Stimulated activated naive B cell treated with anti-CD40 and anti-IgM and Interleukin-4, amounts not matched to agents 10 μg/mL and 1 μg/mL and 100 μg/mL, for 72 hours (primary cell): ENCODE measurements at places on chromosomes 6 and 20.

DNA sequence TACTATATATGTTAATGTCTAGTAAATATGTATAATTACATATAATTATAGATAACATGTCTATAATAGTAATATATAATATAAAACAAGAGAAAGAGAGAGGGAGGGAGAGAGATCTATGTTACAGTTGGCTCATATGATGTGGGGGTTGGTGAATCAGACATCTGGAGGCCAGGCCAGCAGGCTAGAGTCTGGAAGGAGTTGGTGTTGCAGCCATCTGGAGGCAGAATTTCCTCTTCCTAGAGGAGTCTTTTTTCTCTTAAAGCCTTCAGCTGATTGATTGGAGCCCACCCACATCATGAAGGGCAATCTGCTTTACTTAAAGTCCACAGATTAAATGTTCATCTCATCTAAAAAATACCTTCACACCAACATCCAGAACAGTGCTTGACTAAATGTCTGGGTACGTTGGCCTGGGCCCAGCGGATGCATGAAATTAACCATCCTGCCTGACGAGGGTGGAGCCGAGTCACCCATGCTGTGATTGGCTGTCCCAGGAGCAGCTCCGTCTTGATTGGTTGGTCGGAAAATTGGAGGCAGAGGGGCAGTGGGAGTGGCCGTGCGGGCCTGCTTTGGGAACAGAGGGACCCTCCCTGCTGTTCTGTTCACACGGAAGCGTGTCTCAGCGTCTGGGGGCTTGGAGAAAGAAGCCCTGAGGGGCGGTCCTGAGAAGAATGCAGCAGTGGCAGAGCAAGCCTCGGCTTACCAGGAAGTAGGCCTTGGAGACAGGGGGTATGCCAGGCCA is 392.4 kb downstream of the QKI start:
- no peak for DNase-seq

DNA sequence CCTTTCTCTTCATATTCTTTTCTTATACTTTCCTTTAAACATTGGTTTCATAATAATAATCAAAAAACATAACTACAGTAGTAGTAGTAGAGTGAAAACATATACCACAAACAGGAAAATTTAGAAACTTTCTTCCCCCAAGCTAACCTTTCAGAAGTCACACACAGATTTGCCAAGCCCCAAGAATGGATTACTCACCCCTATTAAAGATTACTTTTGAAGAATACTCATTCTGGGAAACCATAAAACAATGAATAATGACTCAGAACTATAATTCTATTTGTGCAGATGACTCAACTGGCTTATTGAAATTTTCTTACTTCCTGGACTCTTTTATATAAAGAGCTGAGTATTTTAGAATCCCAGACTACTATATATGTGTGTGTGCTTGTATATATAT is 119.4 kb upstream of the GJE1 start:
- no peak for DNase-seq

DNA sequence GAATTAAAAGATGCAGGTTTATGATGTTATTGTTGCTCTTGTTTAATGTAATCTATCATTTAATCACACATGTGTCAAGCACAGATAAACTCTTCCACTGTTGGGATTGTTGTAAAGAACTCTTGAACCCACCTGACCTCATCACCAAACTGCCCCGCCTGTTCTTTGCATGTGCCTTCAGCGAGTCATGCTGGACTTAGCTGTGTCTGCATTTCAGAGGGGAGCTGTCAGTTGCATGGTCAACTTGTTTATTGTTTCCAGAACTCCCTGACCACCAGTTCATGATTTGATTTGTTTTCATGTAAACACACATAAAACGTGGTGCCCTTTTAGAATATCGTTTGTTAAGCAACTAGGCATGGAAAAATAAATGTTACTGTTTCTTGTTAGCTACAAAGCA is 93.6 kb downstream of the KHDC1L start:
- no peak for DNase-seq

- no peak for DNase-seq
These were observed 106.9 kb downstream of the TRDN start for GRCh38 chr6:123529843-123530242.

- peak; percentile 1 for DNase-seq
These were observed 67.9 kb downstream of the NCOA7 start for GRCh38 chr6:125858427-125859320.

DNA sequence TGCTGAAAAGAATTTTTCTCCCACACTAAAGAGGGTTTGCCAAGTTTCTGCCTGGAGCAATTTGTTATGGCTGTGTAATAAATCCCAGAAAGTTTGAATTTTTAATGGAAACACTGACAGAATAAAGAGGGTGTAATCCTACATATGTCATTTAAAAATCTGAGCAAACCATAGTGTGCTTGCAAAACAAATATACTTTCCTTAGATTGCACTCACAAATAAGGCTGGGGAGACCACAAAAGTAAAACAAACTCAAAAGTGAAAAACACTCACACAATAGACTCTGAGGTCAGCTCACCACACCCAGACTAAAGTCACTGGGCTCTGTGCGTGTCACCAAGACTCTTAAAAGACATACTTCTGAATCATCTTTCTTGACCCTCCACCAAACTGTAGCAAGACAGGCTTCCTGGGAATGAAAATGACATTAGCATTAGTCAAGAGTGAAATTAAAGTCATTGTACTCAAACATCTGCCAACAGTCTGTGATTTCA is 4.8 kb upstream of the ATXN1 start:
- no peak for DNase-seq

- no peak for DNase-seq
These were observed 320.0 kb downstream of the GJA1 start for GRCh38 chr6:121755485-121755884.

GRCh38 chr6:27375613-27376079 is 12.9 kb upstream of the ZNF391 start:
- DNase-seq = no peak

GRCh38 chr6:157283330-157283898 is 39.9 kb downstream of the TMEM242 start:
- no peak for DNase-seq

DNA sequence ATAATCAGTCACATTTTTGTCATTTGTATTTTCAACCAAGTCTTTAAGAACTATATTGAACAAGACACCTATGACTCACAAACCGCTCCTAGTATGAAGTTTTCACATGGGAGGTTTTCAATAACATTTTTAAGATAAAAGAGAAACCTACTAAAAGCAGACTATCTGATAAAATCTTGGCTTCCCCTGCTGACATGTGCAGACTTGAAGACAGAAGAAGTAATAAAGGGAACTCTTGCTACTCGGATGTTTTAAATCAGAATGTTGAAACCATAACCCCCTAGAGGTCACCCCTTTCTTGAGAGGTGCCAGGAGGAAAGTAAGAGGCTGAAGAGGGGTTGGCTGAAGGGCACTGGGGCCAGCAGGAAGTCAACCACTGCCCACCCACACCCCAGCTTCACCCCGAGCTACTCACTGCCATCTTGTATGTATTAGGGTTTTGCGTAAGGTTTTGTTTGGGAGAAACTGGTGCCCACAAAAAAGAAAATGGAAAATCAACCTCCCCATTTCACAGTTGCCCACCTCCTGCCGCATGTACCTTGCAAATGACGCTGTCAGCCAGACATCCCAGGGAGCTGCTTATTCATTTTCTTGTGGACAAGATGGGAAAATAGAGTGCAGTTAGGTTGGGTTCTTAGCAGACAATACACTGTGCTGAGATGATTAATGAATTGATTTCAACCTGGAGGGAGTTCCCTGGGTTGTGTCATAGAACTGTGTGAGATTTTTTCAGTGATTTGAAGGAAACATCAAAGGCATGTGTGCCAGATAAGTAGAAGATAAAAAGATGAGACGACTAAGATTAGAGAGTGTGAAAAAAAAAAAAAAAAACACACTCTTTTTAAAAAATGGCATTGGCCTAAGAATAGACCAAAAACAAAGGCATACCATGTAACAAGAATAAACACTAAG is 83.2 kb upstream of the TAB2 start:
- DNase-seq = no peak

- no peak for DNase-seq
These were observed 217.0 kb downstream of the HAO1 start for GRCh38 chr20:7723284-7723683.

DNA sequence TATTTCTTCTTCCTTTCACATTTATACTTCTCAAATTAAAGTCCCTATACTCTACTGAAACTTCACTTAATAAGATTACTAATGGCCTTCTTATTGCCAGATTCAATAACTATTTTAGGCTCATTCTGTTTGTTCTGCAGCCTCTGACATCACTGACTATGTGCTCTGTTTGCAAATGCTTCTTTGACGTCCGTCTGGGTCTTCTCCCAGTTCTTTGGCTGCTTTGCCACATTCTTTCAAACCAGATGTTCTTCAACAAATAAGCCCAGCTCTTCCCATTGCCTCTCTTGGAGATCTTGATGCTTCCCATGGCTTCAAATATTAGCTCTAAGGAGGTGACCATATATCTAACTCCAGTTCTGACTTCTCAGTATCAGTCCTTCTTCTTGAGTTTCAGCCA is 117.4 kb downstream of the BTBD9 start:
- DNase-seq = no peak

DNA sequence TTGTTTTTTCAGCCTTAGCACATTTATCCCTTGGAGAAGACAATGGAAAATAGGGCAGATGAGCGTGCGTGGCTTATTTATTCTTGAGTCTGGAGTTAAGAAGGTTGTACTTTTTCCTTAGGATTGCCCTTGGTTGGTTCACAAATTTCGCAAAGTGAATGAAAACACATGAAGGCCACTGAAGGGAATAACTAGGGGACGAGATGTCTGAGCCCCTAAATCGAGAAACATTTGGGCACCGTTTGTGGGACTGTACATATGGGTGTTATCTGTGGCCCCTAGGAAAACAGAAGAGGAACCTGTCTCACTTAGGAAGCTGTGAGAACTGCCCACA is 19.4 kb upstream of the TRIM27 start:
- no peak for DNase-seq

GRCh38 chr6:99349171-99350141 is at the start of gene FAXC:
TSS of gene FAXC (minus strand) at chr6:99349674. CDS start at chr6:99349372, 302 bp downstream.
- DNase-seq = no peak

GRCh38 chr20:51275181-51275580 is 252.3 kb upstream of the KCNG1 start:
- no peak for DNase-seq

DNA sequence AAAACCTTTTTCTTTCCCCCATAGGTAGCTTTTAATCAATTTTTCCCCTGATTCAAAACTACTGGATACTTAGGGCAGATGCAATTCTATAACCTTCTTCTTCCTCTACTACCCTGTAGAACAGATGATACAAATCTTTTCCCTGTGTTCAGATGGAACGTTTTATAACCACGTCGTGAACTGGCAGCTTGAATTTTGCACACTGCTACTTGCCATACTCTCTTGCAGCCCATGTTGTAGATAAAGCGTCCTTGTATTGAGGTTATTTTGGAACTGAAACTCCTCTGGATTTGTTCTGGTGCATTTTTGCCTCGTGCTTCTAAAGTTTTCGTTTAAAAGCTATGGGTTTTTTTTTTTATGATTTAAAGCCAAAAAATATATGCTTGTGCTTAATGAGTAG is 440.2 kb downstream of the RFPL4B start:
- DNase-seq = no peak

GRCh38 chr6:142810952-142811514 is 133.9 kb downstream of the HIVEP2 start:
- no peak for DNase-seq
